ENCODE measurements at places on chromosomes 1 and 21. TPM values are rescaled to one million over a fixed set of nuclear protein-coding genes. Genes with fewer than 3 reads are reported as not detected.

DNA sequence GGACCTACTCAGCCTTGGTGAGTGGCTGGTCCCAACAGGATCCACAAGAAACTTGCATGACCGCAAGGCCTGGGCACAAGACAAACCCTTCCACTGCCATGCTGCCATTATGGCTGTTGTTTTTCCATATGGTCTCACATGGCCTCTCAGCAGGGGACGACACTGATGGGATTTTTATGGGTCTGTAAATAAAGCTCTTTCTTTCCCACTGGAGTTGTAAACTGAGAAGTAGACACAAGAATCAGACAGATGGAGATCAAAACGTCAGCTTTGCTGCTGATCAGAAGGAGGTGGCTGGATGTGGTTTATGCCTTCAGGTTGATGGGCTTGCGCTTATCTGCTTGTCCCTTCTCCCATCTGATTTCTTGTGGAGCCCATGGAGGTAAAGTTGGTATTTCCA, 138.1 kb upstream of the KCNJ6 start:
- DNase-seq = no peak

DNA sequence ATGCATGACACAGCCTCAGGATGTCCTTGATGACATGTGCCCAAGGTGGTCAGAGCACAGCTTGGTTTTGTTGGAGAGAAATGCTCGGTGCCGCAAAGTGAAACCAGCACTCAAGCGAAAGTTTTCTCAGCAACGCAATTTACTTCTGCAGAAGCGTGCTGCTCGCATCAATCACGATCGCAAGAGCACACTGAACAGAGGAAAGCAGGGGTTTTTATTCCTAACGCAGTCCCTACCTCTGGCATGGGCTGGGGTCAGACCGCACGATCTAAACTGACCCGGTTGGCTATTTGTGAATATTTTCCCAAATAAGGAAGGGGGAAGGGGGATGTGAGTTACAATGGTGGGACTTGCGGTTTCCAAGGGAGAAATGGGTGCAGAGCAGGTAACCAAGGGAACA, 809 bp upstream of the ZNF669 start:
- DNase-seq = peak; percentile 14

DNA sequence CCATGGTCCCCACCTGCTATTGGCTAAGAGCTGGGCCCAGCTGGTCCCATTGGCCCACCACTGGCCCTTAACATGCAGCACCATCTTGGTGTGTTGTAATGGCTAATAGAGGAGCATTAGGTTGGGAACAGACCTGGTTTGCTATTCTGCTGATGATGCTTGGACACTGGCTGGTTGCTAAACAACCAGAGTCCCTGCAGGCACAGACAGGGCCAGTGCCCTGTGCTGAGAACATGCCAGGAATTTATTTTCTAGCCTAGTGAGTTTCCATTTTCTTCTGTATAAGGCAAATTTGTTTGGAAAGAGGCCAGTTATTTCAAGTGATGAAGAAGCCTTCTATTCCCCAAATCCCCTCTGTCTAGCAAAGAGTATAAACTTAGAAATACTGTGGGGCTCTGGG, 42.9 kb upstream of the TDRD10 start:
- no peak for DNase-seq

DNA sequence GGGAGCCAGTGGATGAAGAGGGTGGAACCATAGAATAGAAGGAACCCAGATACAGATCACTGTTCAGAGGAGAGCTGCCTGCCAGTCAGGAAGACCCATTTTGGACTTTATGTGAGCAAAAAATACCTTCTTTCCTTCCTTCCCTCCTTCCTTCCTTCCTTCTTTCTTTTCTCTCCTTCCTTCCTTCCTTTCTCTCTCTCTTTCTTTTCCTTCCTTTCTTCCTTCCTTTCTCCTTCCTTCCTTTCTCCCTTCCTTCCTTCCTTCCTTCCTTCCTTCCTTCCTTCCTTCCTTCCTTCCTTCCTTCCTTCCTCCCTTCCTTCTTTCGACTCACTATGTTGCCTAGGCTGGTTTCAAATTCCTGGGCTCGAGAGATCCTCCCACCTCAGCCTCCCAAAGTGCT, 22.1 kb upstream of the FMOD start:
- DNase-seq = no peak

GRCh38 chr1:23018661-23019093, 591 bp upstream of the KDM1A start:
- DNase-seq = peak; percentile 50

GRCh38 chr1:11708554-11709350, 17.2 kb downstream of the DRAXIN start:
- no peak for DNase-seq

DNA sequence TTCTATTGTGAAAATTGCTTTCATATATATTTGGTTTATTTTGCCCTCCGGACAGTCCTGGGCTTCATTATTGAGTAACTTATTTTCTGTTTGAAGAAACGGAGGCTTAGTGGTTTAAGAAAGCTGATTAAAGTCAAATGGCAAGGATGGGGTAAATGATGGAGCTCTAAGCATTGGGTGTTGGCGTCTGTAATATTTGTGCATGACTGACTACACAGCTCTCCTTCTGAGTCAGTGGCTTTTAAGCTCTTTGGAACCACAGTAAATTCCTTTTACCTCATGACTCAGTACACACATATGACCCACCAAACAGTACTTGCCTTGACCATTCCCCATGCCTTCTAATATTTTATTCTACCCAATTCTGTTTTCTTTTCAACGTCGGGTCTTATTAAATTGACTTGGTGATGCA, 21.0 kb downstream of the B3GALT5 start:
- no peak for DNase-seq

GRCh38 chr1:181849071-181849470, 212.4 kb downstream of the ZNF648 start:
- DNase-seq = no peak

GTF2B gene
- polyA plus RNA-seq = 32.1 TPM

Data from muscle of leg (tissue), 16 donors.